ENCODE measurements at places on chromosomes 1 and 21. TPM values are rescaled to one million over a fixed set of nuclear protein-coding genes. Genes with fewer than 3 reads are reported as not detected.

DNA sequence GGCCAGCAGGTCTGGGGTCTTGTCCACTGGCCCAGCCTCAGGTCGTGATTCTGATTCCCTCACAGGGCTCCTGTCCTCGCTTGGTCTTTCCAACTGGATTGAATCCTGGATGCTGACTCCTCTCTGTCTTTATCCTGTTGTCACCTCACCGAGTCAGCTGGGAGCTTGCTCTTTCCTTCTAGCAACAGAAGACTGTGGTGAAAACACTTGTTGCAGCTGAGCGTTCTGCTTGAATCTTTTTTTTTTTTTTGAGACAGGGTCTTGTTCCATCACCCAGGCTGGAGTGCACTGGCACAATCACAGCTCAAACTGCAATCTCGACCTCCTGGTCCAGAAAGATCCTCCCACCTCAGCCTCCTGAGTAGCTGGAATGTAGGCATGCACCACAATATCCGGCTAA, 8.0 kb upstream of the WNT4 start:
- no peak overlapping the region for H3K27ac ChIP-seq
- peaks cover 31% of the 10 kb centered on the region for H3K27me3 ChIP-seq
- no peaks in the 10 kb centered on the region for H3K4me1 ChIP-seq
- H3K36me3 ChIP-seq, result no peaks in the 10 kb centered on the region

DNA sequence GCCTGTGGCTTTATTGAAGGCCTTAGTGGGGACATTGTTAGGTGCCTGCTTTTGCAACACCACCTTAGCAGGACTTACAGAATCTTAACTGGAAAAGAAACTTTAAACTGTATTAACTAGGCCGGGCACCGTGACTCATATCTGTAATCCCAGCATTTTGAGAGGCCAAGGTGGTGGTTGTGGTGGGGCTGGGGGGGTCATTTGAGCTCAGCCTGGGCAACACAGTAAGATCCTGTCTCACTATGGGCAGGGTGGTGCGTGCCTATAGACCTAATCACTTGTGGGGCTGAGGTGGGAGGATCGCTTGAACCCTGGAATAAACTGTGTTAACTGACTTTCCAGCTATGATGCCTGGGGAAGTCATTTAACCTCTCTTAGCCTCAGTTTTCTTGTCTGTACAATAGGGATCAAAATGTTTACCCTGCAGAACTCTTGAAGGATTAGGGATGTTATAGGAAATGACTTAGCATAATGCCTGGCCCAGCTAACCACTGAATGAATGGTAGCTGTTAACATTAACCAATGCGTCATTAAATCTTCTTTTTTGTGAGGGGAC, 39.5 kb downstream of the IER5 start:
- H3K4me3 ChIP-seq, result no peak overlapping the region
- H3K36me3 ChIP-seq, result no peaks in the 10 kb centered on the region
- H3K4me1 ChIP-seq, result peaks cover 22% of the 10 kb centered on the region
- no peak overlapping the region for H3K27ac ChIP-seq
- H3K27me3 ChIP-seq, result no peaks in the 10 kb centered on the region

- peaks cover 4% of the 10 kb centered on the region for H3K27me3 ChIP-seq
- no peak overlapping the region for H3K4me3 ChIP-seq
- H3K36me3 ChIP-seq, result peaks cover 30% of the 10 kb centered on the region
- H3K4me1 ChIP-seq, result peaks cover 57% of the 10 kb centered on the region
- H3K27ac ChIP-seq, result no peak overlapping the region
- DNase-seq, result no peak
Observed at GRCh38 chr1:201591348-201591747, 52.4 kb downstream of the NAV1 start.

- H3K4me3 ChIP-seq, result no peak overlapping the region
- DNase-seq, result no peak
- peaks cover 29% of the 10 kb centered on the region for H3K27me3 ChIP-seq
- no peaks in the 10 kb centered on the region for H3K36me3 ChIP-seq
- H3K4me1 ChIP-seq, result no peaks in the 10 kb centered on the region
Observed at GRCh38 chr21:39579734-39580332, 32.9 kb upstream of the B3GALT5 start.

DNA sequence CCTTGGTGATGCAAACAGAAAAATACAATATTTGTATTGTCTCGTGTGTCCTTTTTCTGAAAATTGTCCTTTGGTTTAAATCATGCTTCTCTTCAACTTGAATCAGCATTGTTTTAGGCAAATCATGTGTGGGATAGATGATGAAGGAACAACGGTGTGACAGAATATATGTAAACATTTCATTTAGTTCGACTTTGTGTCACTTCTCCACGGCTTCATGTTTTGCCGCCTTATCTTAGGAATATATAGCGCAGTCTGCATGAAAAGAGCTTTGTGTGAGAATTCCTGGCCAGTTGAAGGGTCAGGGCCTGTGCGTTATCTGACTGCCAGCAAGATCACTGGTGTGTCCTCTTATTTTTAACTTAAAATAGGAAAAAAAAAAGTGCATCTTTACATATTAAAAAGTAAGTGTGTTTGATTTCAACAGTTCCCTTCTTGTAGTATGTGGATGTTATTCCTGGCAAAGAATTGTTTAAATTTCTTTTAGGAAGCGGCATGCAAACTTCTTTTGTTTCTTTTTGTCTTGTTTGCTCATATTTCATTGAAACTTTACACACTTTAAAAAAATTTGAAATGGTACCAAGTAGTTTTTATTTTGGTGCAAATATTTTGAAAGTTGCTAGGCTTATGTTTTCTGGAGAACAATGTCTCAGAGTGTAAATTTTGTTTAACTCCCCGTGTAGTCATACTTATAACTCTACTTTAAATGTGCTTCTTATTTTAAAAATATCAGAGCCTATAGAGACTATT, 465.2 kb downstream of the USP25 start:
- DNase-seq, result no peak
- peak overlapping the region; percentile 90 for H3K4me3 ChIP-seq
- H3K36me3 ChIP-seq, result peaks cover 11% of the 10 kb centered on the region
- peak overlapping the region; percentile 94 for H3K27ac ChIP-seq
- peaks cover 59% of the 10 kb centered on the region for H3K4me1 ChIP-seq
- H3K27me3 ChIP-seq, result no peaks in the 10 kb centered on the region

Gene SLAMF8
- total RNA-seq, result 0.39 TPM

Gene DMRTA2
- not detected for total RNA-seq

Gene IFI16
- 53.2 TPM for total RNA-seq

Gene GJA5
- total RNA-seq, result 18.3 TPM

Data from HFFc6 (cell line).